K562 (cell line): ENCODE measurements at places on chromosomes 11 and 22.

DNA sequence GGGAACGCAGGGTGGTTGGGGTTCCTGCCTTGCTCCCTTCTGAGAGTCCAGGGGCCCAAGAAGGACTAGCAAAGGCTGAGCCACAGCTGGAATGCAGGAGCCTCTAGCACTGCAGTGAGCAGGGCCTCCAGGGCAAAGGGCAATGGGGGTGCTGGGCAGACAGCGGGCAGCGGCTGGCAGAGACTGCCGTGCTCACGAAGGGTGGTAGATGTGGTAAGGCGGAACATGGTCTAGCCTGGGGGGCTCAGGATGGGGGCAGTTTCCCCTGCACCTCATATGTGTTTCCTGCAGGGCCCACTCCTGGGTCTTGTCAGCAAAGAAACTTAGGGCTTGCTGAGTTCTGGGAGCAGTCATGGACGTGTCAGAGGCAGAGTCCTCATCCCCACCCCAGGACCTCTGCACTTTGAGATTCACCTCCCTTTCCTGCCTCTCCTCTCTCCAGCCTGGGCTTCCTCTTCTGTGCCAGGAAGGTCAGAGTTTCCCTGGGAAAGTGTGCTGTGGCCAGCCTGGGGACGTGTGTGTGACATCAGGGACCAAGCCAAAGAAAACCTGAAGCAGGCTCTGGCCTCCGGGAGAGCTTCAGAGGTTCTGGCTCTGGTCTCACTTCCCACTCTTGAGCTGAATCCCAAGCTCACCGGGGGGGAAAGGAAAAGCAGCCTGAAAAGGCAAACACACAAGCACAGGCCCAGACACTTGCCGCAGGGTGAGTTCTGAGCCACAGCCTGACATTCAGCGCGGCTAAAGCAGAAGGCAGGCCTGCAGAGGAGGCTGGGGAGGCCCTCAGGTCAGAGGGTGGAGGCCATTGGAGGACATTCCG, 4.4 kb downstream of the MOGAT2 start:
- no peak for DNase-seq

DNA sequence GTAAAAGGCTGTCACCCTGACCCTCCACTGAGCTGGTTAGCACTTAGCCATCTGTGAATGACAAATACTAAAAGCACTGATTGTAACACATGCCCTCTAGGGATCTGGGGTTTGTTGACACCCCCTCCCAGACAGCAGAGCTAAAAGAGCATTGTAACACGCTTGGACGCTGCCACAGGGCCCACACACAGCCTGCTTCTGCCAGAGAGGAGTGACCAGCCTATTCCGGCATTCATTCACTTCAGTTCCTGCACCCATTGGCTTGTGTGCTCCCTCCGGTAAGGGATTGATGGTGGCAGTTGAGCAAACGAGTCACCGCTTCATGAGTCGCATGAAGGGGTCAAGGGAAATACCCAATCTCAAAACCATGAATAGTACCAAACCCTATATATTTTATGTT, 15.8 kb downstream of the OR10D3 start:
- no peak for DNase-seq

DNA sequence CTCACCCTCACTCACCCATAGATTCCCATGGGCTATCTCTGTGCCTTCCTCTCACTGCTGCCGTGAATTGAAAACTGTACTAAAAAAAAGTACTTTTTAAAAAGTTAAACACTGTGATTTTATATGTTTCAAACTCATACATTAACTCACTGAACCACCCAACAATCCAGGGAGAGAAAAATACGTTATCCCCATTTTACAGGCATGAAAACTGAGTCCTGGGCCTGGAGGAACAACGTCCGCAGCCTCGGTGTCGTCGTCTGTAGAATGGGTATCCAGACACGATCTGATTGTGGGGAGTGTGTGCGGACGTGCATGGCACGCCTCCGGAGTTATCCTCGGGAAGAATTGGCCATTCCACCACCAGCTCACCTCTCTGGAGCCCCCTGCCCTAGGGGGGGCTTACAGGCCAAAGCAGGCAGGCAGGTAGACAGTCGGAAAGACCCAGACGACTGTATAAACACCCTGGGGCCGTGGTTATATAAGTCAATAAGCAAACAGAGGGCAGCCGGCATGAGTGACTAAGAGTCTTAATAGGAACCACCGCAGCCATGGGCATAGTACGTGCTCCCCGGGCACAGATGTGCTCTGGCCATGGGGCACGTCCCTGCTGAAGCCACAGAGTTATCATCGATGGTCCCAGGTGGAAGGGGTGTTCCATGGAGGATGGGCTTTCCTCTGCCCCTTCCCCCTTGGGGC, 7.1 kb upstream of the PDGFB start:
- DNase-seq: no peak

GRCh38 chr11:24289301-24289700, 207.6 kb upstream of the LUZP2 start:
- DNase-seq: no peak

DNA sequence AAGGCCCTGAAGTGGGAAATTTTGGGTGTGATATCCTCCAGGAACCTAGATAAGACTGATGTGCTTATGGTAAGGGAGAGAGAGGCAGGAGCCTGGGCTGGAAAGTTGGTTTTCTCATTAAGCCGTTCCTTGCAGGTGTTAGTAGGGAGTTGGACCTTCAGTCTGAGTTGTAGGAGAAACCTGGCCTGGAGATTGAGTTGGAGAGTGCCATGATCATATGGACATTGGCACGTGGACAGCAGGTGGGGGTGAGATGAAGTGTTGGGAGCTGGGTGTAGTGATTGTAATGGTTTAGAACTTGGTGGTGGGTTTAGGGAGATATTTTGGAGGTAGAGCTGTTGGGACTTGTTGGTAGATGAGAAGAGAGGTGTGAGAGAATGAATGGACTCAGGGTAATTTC, 4.9 kb downstream of the PPP6R2 start:
- DNase-seq: no peak

- no peak for DNase-seq
These were observed 82.1 kb upstream of the WNT11 start for GRCh38 chr11:76288166-76288980.

GRCh38 chr22:47994045-47994444, 1231.6 kb downstream of the TBC1D22A start:
- DNase-seq: no peak

DNA sequence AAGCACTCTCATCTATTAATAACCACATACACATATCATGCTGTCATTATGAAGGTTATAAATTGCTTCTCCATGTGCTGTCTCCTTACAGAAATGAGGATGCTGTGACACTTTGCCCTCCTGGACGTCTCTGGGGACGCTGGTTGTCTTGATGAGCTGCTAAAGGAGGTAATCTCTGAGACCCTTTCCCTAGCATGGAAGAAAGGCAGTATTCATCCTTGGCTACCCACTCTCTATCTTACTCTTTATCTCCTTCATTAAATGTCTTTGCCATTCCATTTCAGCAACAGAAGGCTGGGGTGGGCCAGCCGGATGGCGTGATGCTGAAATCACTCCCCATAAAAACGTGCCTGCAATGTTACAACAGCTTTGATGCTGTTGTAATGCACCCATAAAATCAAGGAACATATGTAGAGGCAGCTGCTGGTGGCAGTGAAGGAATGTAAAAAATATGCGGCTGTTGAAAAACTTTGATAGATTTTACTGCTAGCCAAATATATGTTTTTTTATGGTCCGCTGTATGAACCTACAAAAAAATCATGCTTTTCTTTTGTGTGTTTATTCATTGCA, 715.1 kb upstream of the API5 start:
- no peak for DNase-seq

DNA sequence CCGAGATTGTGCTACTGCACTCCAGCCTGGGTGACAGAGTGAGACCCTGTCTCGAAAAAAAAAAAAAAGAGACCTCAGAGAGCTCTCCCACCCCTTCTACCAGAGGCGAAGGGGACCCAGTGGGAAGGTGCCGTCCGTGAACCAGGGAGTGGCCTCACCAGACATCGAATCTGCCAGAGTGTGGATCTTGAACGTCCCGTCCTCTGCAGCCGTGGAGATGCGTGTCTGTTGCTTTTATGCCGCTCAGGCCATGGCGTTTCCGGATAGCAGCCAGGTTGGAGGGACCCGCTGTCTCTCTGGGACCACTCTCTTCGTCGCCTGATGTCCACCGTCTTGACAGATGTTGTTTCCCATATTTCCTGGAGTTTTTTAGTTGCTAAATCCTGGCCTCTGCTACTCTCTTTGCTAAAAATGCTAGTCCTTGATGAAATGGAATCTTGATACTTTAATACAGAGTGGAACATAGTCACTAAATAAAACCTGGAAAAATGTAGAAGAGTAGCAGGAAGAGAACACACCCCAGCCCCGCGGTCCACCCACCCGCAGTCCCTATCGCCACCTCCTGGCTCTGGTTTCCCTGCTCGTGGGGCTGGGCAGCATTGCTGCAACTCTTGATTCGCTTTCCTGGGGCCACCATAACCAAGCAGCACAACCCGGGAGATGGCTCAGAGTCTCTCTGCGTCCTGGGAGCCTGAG, 12.0 kb upstream of the MUC6 start:
- no peak for DNase-seq

DNA sequence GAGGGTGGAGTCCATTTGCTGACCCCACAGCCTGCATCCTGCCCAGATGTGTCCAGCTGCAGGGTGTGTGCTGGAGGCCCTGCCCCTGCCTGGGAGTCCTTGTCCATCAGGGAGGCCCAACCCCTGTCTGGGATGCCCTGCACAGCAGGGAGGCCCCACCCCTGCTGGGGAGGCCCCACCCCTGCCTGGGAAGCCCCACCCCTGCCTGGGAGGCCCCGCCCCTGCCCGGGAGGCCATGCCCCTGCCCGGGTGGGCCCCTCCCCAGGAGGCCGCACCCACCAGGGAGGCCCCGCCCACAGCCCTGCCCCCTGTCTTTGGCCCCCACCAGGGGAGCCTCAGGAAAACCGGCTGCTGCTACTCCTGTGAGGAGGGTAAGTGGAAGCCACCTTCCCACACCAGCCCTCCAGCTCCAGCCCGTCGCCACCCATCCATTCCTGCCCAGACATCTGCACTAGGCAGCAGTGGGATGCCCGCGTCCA, 37.2 kb downstream of the MUC5B start:
- peak; percentile 95 for DNase-seq

GRCh38 chr22:24578355-24579257, 14.3 kb downstream of the LRRC75B start:
- no peak for DNase-seq

- DNase-seq: no peak
These were observed 672 bp downstream of the RTL6 start for GRCh38 chr22:44497218-44497904.

- DNase-seq: peak; percentile 40
These were observed 29.4 kb upstream of the SLN start for GRCh38 chr11:107741044-107741823.
